ENCODE measurements at places on chromosomes 12 and 14.
A peak's percentile ranks its signal among the peaks of the same experiment; 100 is the strongest.

GRCh38 chr14:20679907-20680306, 4.5 kb upstream of the RNASE4 start:
- DNase-seq, result no peak

GRCh38 chr14:100313464-100314230, 7.4 kb upstream of the SLC25A29 start:
- DNase-seq, result no peak

- no peak for DNase-seq
Measured at GRCh38 chr12:15846887-15847286, 35.3 kb upstream of the STRAP start.

GRCh38 chr12:113893221-113893620, 72.9 kb downstream of the RBM19 start:
- DNase-seq, result no peak

DNA sequence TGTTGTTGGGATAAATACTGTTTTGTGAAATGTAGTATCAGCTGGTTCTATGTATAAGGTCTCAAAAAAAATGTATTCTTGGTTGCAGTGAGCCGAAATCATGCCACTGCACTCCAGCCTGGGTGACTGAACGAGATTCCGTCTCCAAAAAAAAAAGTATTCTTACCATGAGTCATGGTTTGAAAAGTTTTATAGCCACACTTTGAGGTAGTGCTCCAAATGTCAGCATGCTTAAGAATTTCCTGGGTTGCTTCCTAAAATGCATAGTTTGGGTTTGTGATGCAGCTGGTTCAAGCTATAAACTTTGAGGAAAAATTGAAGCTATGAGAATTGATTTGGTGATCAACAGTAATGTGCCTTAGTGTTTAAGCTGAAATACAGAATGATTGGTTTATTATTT, 48.0 kb downstream of the ETNK1 start:
- DNase-seq, result no peak

DNA sequence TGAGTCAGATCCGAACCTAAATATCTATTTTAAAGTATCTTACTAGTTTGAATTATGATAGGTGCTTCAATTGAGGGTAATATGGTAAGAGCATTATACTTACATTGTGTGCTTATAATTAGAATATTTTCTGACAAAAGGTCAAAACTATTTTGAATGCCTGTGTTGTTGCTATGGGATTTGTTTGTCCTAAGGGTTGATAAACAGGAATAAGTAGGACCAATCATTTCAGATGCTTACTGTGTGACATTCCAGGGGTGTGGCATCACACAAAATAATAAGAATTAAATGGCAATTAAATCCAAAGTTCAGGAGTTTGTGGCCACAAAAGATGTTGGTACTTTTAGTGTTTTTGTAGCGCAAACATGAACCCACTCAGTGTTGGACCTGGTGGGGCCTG, 256.2 kb upstream of the DDHD1 start:
- no peak for DNase-seq

DNA sequence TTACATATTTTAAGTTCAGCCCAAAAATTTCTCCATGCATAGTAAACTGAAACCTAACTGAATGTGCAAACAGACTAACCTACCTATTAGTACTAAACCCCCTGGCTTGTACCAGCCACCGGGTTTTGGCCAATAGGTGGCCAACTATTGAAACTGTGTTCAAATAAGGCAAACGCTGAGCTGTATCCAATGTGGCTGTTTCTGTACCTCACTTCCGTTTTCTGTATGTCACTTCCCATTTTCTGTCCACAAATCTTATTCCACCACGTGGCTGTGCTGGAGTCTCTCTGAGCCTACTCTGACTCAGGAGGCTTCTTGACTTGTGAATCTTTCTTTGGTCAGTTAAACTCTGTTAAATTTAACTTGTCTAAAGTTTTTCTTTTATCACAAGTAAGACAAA, 6.0 kb upstream of the FBXO34 start:
- DNase-seq, result no peak

GRCh38 chr14:33714527-33715226, 236.2 kb downstream of the EGLN3 start:
- no peak for DNase-seq

DNA sequence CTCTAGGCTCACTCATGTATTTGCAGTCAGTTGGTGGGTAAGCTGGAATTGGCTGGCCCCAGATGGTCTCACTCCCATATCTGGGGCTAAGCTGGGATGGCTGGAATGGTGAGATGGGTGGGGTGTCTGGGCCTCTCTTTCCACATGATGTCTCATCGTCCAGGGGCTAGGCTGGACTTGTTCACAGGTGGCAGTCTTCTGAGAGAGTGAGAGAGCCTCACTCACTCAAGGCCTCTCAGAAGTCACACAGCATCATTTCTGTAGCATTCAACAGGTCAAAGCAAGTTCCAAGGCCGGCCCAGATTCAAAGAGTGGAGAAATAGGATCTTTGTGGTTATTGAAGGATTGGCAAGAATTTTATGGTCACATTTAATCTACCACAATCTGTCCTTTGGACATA, 102.7 kb downstream of the UNC79 start:
- DNase-seq, result no peak

DNA sequence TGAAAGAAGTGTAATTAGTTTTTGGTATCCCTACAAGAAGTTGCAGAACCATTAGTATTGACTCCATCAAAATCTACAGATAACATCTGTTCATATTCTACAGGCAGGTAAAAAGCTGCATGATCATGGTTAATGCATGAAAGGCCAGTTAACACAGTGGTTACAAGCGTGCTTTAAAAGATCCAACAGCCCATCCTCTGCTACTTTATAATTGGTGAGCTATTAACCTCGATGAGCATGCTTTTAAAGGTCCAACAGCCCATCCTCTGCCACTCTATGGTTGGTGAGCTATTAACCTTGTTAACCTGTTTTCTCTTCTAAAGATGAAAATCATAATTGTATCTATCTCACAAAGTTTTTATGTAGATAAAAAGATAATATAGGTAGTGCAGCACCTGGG, 289.3 kb downstream of the DUSP6 start:
- DNase-seq, result no peak

- no peak for DNase-seq
Measured at GRCh38 chr12:97452230-97452629, 10.4 kb upstream of the RMST start.

- DNase-seq, result no peak
Measured at GRCh38 chr12:57236201-57236924, 6.9 kb downstream of the SHMT2 start.

DNA sequence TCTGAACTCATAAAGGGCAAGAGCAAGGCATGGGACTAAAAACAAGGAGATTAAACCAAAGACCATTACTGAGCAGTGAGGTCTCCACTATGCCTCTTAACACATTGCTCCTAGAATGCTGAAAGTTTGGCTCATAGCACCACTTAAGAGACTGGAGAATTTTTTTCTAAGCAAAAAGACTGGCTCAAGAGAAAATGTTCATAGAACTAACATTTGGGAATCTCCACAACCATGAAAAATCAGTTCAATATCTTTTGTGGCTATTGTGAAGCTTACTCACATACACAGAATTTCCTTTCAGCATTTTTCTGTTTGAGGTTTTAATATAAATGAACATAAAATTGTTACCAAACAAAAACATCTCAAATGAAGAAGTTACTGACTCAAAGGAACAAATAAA, 255.8 kb downstream of the CCDC91 start:
- DNase-seq, result no peak

GRCh38 chr12:65630555-65630954, 193.7 kb upstream of the HMGA2 start:
- no peak for DNase-seq

- no peak for DNase-seq
Measured at GRCh38 chr12:66516133-66516532, 162.7 kb downstream of the GRIP1 start.

DNA sequence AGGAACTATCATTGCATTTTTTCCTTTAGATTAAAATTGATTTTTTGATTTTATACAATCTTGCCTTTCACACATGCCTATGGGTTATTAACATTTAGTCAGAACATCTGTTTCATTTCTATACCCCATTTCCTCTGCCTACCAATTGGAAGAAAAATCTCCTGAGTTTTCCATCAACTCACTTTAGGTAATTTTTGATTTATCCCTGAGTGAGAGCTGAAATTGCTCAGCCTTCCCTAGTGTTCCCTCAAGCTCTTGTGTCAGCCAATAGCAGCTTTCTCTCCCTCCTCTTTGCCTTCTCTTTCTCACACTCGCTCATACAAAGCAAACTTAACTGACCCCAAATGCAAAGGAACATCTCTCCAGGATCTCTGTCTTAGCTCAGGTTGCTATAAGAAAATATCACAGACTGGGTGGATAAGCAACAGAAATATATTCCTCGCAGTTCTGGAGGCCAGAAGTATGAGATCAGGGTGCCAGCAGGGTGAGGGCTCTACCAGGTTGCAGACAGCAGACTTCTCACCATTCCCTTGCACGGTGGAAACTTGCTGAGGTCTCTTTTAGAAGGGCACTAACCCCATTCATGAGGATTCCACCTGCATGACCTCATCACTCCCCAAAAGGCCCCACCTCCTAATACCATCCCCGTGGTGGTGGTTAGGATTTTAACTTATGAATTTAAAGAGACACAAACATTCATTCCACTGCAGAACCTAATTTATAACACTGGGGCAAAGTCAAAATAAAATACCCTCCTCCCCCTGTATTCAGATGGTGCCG, 224.2 kb upstream of the SFSWAP start:
- no peak for DNase-seq

DNA sequence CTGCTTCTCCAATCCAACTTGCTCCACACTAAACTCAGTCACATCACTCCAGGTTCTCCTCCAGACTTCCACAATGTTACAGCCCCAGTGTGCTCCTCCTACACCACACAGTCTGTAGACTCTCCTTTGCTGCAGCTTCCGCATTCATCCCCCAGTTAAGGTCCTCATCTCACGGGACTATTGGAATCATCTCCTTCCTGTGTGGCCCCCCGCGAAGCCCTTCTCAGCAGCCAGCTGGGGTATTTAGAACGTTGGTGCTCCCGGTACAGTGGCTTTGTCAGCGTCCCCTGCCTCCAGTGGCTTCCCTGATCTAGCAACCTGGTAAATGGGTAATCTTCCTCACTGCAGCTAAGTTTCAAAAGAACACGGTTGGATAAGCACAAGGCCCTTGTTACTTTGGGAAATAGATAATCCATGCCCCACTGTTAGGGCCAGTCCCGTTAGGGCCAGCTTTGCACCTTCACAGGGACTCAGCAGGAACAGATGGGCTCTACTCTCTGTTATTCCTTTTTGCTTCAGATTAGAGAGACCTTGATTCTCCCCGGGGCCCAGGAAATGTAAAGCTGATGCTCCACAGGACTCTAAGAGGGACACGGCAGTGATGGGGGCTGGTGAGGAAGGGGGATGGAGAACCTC, 823 bp upstream of the TSPAN11 start:
- no peak for DNase-seq

DNA sequence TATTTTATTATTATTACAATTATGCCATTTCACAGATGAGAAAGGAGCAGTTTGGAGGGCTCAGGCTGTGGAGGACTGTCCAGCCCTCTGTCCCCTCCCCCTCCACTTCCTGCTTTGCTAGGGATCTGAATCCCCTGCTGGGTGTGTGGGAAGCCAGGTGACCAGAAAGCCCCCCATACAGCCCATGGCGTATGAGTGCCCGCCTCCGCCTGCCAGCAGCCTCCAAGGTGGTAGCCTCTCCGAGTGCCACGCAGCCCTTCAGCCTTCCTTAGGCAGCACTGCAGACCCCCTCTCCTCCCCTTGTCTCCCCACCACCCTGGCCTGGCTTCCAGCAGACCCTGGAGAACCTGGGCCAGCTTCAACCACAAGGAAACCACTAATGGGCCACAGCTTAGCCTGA, 12.6 kb downstream of the DTX1 start:
- DNase-seq, result no peak

- DNase-seq, result no peak
Measured at GRCh38 chr14:61570549-61571290, 124.6 kb upstream of the HIF1A start.

DNA sequence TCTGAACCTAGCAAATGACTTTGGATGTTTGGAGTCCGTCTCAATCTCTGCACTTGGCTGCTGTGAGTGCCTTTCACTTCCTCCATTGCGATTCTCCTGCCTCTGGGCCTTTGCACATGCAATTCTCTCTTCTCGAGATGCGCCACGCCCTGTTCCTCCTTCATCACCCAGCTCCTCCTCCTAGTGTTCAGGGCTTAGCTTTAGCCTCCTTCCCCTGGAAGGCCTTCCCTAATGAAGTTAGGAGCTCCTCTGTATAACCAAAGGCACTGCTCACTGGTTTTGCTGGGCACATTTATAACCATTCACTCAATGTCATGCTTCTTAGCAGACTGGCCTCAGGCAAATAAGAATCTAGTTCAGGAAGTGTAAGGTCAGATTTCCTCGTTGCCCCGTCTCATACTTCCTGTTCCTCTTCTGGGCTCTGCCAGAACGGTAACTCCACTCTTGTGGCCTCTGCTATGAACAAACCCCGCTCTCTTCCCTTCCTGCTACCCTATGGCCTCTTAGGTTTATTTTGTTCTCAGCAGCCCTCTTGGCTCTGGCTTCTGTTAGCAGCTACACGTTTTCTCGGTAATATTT, 171.4 kb downstream of the CRADD start:
- no peak for DNase-seq

GRCh38 chr12:112012775-112013600, at the start of the genes ERP29 and TMEM116:
Gene ERP29, plus strand, starts transcription at chr12:112013426. Its CDS starts 40 bp downstream, at chr12:112013466.
Gene TMEM116, minus strand, starts transcription at chr12:112013165. Its CDS starts 7,895 bp downstream, at chr12:112005270.
- peak; percentile 98 for DNase-seq

- no peak for DNase-seq
Measured at GRCh38 chr14:68937471-68938270, 41.4 kb downstream of the ACTN1 start.

DNA sequence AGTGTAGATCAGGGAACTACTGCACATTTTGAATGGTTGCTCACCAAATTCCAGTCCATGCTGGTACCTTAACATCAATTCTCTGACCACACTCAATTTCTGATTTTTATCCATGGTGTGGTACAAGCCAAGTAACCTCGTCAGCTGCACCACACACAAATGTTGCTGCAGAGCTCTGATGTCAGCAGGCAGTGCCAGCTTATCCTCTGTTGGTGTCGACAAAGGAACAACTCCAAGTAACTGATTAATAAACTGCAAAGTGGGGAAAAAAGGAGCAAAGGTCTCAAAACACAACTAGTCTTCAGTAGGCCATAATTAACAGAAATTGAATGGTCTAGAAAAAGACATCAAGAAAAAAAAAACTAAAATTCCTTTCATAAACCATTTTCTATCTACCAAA, 47.4 kb downstream of the NAA25 start:
- DNase-seq, result no peak
